Spleen (tissue), 13 donors: ENCODE measurements at places on chromosomes 11 and 22. TPM values are rescaled to one million over a fixed set of nuclear protein-coding genes. Genes with fewer than 3 reads are reported as not detected.

DNA sequence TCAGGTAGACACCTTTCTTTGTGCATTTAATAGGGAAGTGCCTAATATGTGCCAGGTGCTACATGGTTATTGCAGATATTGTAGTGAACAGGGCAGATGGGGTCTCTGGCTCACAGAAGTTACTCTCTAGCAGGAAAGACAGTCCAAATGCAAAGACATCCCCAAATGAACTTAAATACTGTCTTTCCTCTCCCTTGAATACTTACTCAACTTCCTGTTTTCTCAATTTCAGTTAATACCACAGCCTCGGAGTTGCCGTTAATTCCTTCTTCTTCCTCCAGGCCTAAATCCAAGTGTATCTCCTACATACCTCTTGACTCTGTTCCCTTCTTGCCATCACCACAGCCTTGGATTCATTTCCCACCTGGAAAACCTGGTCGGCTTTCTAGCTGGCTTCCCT is 134.3 kb upstream of the SESN3 start:
- no peak overlapping the region for H3K4me3 ChIP-seq
- no peaks in the 10 kb centered on the region for H3K27me3 ChIP-seq
- H3K36me3 ChIP-seq: no peaks in the 10 kb centered on the region
- H3K4me1 ChIP-seq: peaks cover 6% of the 10 kb centered on the region
- DNase-seq: no peak
- H3K27ac ChIP-seq: no peak overlapping the region

The SCN4B gene
- total RNA-seq: 0.54 TPM

The KCNE3 gene
- 27.0 TPM for total RNA-seq

The MOV10L1 gene
- not detected for total RNA-seq
